Cardiac muscle cell (in vitro differentiated cells and primary cell): ENCODE measurements at places on chromosomes 13 and 19. TPM values are rescaled to one million over a fixed set of nuclear protein-coding genes. Genes with fewer than 3 reads are reported as not detected.
A peak's percentile ranks its signal among the peaks of the same experiment; 100 is the strongest.

DNA sequence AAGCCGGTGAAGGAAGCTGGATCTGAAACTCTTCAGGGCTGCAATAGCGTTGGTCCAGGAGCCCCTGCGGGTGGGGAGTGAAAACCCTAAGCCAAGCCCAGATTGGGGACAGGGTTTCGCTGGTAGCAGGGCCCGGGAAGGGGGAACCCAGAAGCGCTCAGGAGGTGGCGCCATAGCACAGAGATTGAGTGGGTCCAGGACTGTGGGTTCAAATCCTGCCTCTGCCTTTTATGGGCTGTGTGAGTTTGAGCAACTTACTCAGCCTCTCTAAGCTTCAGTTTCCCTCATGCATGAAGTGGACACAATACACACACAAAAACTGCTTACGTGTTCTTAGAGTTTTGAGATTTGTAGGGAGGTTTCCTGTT is 8.3 kb upstream of the SYCN start:
- peak; percentile 18 for DNase-seq

GRCh38 chr19:1590641-1591397 is 1.8 kb downstream of the MBD3 start:
- peak; percentile 31 for DNase-seq

DNA sequence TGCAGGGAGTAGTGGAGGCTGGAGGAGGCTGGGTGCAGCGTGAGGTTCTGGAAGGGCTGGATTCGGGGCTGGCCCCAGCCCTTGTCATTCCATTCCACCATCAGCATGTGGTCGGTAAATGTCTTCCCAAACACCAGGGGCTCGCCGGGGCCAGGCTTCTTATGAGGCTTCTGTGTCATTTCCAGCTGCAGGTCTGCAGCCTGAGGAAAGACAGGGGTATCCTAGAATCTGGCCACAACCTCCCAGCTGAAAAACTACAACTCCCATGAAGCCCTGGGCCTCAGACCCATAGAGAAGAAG is 4.4 kb downstream of the BCAT2 start:
- no peak for DNase-seq

DNA sequence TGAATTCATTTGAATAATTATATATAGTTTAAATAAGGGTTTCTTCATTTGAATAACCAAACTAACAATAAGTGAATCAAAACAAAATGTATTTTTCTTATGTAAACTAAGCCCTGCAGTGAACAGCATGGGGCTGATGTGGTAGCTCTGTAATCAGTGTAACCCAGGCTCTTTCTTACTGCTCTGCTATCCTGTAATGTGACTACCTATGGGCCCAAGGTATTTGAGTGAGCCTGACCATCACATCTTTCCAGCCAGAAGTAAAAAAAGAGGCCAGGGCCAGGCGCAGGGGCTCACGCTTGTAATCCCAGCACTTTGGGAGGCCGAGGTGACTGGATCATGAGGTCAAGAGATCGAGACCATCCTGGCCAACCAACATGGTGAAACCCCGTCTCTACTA is 494.6 kb downstream of the DCT start:
- DNase-seq = no peak

- no peak for DNase-seq
These were observed 224.0 kb downstream of the GGACT start for GRCh38 chr13:100364591-100364990.

DNA sequence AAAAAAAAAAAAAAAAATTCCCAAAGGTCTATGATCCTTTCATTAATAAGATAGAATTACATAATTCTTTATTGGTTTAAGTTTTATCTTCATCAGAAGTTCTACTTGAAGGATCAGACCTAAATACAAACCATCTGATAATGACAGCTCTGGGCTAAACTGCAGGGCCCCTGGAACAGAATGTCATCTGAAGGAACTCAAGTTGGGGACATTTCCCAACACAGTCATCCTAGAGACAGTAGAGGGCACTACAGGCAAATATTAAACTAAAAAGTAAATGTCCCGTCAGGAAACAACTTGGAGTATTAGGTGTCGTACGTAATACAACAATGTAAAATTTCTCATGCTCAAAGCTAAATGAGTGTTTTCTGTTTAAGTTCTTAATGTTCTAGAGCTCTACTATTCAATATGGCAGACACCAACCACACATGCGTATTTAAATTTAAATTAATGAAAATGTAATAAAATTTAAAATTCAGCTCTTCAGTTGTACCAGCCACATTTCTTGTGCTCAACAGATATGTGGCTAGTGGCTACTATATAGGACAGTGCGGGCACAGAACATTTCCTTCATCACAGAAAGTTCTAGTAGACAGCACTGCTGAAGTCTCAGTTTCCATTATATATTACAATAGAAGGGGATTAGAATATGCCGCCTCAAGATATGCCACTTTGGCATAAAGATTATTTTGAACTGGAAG is 21.8 kb upstream of the NAXD start:
- peak; percentile 69 for DNase-seq

- peak; percentile 36 for DNase-seq
These were observed 4.8 kb upstream of the LAMP1 start for GRCh38 chr13:113292021-113292862.

DNA sequence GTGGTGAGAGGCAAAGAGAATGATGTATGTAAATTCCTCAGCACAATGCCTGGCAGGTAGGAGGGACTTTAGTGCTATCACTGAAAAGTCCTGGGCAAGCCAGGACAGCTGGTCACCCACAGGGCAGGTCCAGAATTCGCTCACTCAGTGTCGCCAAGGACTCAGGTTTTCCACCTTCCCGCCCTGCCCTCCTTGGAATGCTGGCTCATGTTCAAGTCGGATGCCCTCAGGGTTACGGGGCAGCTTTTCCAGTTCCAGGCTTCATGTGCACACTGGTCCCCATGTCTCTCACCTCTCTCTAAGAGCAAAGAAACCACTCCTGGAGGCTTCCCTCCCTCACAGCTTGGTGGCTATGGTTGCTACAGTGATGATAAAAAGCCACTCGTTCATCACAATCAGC is 24.8 kb upstream of the NAXD start:
- DNase-seq = no peak

SERTAD3 gene
- 44.4 and 58.6 TPM in 2 replicates for total RNA-seq

PSG7 gene
- not detected in 2 replicates for total RNA-seq

ZNF749 gene
- total RNA-seq = 11.8 and 13.7 TPM in 2 replicates

CELF5 gene
- total RNA-seq = 3.1 and 8.4 TPM in 2 replicates

MIR17HG gene
- total RNA-seq = 3.4 and 13.1 TPM in 2 replicates
